ENCODE measurements at places on chromosomes 5 and 9.

DNA sequence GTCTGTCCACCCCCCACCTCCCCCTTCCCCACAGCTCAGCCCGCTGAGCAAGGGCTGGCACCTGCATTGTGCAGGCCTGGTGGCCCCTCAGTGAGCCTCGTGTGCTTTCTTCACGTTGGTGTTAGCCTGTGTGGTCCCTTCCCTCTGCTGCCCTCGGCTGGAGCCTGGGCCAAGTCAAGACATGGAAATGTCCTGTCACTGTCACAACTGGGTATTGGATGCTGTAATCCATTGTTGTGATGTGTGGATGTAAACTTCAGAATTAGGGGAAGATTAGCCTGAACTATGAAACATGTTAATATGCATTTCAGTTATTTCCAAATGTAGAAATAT is 103.9 kb downstream of the TRIO start:
- no peak for DNase-seq

- DNase-seq: no peak
Observed at GRCh38 chr5:158629591-158630312, 470.0 kb downstream of the EBF1 start.

GRCh38 chr9:93577078-93577974 is 942 bp downstream of the PHF2 start:
- no peak for DNase-seq

GRCh38 chr5:41193456-41194205 is 19.7 kb downstream of the C6 start:
- DNase-seq: peak; percentile 0

DNA sequence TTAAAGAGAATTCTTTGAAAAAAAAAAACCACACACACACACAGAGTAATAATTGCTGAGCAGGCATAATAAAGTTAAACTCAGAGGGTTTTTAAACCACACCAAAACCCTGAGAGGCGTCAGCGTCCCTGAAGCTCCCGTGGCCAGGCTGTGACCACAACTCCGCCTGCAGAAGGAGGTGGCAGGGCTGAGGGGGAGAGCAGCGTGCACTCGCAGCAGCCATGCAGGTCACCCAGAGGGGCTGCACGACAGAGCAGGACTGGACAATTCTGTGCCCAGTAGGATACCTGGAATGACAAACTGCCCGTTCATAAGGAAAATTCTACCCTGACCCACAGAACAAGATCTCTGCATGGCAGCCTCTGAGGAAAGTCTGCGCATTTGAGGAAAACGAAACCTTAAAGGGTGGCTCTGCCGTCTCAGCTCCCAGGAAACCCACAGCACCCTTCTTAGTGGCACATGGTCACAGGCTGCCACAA is 44.0 kb downstream of the ROR2 start:
- no peak for DNase-seq

GRCh38 chr9:113660196-113660595 is 196.7 kb downstream of the RGS3 start:
- no peak for DNase-seq

DNA sequence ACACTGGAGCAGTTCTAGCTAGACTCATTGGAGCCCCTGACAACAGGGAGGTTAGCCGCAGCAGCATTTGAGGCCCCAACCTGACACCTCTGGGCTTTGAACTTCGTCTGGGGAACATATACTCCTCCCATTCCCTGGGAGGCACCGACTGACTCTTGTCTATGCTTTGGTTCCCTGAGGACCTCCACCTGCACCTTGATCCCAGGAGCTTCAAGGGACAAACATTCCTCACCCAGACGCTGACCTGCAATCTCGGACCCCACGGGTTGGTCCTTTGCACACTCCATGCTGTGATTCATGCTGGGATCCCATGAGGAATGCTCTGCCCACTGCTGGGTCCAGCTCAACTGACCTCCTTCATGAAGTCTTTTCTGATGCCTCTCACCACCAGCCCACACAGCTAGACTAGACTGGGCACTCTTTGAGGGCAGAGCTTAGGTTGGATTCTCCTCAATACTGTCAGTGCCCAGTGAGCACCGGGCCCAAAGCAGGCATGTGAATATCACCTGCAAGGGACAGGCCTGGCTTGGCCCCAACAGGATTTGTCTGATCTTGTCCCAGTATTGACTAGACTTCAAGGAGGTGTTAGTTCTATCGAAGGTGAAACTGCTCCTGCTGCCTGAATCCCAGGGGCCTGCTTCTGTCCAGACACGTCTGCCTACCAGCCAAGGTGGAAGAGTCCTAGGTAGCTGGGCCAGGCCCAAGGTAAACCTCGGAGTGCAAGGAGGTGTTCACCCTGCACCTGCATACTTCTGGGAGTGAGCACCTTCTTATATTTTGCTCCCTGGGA is 51.8 kb upstream of the ZBTB43 start:
- DNase-seq: no peak

DNA sequence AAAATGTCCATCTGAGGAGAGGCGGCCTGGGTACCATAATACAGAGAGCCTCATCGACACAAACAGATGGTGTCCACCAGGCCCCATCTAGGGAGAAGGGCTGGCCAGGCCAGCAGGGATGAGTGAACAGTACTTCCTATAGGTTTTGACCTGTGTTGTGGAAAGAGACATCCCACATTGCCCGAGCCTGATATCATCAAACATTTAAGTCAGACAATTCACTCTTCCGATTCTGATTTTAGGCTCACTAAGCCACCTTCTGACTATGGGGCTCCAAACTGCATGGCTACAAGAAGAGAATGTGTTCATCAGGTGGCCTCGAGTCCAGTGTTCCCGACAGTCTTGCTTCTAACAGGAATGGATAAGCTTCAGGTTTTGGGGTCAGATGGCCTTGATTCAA is 38.9 kb downstream of the SLC22A5 start:
- no peak for DNase-seq

GRCh38 chr5:10705747-10706146 is 55.3 kb downstream of the DAP start:
- no peak for DNase-seq

DNA sequence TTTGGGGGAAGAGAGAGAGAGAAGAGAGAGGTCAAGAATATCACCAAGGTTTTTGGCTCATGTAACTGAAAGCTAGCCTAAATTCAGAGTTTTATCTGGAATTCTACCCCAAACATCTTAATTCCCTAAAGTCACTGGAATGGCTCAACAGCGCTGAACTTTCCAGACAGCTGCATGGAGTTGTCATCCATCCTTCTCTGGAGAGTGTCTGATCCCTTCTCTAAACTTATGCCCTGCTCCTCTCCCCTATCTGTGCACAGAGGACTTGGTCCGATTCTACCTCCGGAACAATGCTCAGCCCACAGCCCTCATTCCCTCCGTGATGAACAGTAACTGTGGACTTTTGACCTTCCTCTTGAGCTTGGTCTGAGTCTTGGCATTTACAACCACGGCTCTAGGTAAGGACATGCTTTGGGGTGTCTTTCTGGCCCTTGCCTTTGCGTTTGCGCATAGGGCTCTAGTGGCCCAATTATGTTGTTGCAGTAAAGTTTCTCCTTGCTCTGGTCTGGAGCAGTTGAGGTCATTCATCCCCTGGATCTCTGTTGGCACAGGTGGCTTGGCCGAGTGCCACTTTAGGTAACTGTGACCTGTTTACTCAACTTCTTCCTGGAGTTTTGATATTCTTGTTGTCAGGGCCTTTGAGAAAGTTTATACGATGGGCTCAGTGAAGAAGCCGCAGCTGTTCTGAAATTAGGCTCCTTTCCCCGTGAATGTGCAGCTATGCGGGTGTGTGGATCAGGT is 18.3 kb upstream of the CD180 start:
- DNase-seq: no peak

GRCh38 chr5:30347858-30348257 is 845.6 kb upstream of the CDH6 start:
- no peak for DNase-seq

DNA sequence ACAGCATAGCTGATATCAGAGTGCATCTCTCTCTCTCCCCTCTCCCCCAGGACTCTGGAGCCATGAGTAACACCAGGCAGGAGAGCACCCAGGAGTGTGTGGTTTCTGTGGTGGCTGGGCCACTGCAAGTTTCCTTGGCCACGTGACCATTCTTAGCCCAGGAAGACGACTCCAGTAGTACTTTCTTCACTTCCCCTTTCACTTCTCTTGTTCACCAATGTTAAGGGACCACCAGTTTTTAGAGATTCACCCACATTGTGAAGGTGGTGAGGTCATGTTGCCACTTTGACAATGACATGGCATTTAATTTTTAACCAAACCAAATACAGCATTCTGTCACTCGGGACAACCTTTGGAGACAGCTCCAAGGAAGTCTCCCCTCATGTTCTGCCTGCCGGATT is 17.9 kb upstream of the DAPK1 start:
- DNase-seq: no peak

DNA sequence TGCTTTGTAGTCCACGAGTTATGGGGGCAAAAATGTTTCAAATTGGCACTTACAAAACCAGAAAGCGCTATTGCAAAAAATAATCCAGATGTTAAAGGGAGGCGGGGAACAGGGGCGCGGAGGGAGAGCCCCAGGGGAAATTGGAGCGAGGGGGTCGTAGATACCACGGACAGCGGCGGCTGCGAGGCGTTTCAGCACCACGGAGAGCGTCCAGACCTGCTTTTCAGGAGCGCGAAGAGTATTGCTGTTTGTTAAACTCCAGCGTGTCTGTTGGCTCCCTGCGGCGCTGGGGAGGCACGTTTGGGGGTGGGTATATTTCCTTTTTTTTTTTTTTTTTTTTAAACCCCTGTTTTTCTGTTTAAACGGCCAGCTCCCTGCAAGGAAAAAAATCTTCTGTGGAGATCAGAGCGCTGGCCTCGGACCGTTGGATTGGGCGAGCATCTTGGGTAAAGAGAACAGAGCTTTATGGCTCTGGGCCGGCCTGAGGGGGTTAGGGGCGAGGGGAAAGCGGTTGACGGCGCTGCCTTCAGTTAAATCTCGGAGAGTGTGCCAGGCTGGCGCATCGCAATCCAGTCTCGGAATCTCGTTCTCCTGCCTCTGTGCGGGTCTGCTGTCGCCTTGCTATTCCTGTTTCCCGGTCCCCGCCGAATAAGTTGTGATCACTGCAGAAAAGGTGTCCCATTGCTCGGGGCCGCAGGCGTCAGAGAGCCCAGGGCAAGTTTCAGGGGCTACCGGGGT is at the start of gene GLRA1:
Gene GLRA1 (minus strand): TSS at position 288 of the 738 bp plus-strand sequence. CDS start 302 bp downstream, outside the sequence.
- no peak for DNase-seq

- DNase-seq: no peak
Observed at GRCh38 chr9:80793706-80794105, 895.6 kb downstream of the TLE1 start.

- no peak for DNase-seq
Observed at GRCh38 chr9:107738789-107739188, 249.2 kb upstream of the KLF4 start.

DNA sequence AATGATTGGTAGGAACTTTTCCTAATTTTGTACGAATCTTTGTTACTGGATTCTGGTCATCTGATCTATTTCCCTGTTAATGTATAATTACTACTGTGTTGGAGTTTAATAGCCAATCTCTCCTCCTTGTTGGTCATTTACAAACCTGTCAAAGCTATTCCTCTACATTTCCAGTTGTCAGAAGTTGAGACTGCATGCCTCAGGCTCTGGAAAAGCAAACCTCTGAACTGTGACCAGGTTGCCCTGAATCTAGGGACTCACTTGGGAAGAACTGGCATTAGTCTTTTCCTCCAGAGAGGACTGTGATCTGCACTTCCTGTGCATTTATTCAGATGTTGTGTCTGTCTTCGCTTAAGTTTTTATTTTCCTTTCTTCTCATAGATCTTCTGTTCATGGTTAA is 16.1 kb downstream of the PDLIM4 start:
- DNase-seq: no peak

DNA sequence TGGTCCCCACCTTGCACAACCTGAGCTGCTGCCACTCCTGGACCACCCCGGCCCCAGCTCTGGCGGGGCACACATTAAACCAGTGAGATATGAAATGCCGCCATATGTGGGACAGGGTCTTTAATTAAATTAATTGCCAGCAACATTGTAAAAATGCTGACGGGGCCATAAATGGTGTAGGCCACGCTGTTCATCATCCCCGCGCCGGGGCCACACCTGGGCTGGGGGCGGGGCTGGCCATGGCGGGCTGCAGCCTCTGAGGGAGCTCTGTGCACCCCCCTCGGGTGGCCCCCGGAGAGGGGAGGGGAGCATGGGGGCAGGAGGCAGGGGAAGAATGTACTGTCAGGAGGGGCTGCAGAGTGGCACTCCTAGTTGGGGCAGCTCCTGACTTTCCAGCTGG is 41.0 kb downstream of the UNC5A start:
- DNase-seq: no peak

GRCh38 chr5:33936004-33936380 is 194 bp upstream of the RXFP3 start:
- DNase-seq: peak; percentile 63

DNA sequence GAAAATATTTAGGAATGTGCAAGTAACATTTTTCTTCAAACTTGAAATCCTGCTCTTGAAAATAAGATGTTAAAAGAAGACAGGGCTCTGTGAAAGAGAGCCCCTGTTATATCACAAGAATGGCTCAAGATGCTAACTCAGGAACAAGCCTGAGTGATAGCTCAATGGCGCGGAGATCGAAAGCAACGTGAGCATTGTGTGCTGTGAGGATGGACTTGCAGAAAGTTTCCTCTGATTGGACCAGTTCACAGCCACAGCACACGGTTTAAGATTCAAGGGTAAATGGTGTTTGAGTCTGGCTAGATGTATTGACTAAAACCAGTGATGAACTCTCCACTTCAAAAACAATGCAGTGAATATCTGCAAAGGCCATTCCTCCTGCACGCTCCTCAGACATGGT is 2387.0 kb downstream of the MAT2B start:
- no peak for DNase-seq

GRCh38 chr5:2141254-2142000 is 258.7 kb upstream of the IRX4 start:
- no peak for DNase-seq

DNA sequence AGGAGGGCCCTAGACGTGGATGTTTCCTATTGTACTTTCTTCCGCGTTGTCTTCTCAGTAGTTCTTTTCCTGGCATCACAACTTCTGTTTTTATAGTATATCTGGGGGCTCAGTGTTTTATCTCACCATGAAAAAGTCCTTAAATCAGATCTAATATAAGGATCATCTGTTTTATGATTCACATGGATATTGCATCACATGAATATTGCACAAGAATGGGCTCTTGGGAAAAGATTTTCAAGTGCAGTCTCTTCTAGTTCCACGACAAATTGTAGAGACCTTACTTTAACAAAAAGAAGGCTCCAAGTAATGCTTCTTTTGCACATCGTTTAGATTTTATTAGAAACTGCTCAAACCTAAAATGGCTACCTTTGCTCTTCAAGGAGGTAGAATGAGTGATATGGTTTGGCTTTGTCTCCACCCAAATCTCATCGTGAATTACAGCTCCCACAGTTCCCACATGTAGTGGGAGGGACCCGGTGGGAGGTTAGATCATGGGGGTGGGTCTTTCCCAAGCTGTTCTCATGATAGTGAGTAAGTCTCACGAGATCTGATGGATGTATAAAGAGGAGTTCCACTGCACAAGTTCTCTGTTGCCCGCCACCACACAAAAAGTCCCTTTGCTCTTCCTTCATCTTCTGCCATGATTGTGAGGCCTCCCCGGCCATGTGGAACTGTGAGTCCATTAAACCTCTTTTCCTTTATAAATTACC is 53.7 kb upstream of the FAM120A start:
- DNase-seq: no peak

DNA sequence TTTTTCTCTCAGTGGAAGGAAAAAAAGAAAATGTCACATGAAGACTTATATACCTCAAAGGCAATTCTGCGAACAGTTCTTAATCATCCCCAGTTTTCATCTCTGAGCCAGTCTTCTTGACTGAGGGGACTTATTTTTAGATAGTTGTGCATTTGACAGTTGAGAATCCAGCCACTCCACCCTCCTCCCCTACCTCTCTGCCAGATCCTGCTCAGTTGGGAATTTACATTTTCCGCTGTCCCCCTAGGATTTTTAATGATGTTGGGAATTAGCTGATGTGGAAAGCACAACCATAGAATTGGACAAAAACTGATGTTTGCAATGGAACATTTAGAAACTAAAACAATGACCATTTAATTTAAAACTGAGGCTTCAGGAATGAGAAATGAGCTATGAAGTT is 194.3 kb upstream of the PIK3R1 start:
- DNase-seq: no peak
